ENCODE measurements at places on chromosomes 3 and 15.

DNA sequence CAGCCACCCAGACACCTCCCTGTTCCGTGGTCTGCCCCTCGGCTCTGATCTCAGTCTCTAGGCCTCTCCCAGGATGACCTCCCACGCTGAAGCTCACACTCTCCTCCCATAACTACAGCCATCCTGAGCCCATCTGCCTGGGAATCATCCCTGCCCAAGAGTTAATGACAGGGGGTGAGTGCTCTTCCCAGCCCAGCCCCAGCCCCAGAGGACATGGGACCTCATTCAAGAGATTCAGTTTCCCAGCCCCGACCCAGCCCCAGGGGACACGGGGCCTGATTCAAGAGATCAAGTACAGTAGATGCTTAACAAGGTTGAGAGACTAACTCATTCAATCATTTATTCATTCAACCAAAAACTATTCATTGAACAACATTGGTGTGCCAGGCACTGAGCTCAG, 272.0 kb downstream of the XXYLT1 start:
- DNase-seq: no peak

DNA sequence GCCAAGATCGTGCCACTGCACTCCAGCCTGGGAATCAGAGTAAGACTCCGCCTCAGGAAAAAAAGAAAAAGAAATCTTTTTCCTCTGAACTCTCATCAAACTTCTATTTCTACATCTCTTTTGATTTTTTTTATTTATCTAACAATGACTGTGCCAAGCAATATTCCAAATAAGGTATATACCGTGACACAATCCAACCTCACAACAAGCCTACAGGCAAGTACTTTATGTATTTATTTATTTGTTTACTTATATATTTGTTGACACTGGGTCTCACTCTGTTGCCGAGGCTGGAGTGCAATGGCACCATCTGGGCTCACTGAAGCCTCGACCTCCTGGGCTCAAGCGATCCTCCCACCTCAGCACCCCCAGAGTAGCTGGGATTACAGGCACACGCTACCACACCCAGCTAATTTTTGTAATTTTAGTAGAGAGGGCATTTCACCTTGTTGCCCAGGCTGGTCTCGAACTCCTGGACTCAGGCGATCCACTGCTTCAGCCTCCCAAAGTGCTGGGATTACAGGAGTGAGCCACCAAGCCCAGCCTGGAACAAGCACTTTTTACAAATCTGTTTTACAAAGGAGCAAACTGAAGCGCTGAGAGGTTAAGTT, 94.9 kb upstream of the CHD2 start:
- DNase-seq: no peak

DNA sequence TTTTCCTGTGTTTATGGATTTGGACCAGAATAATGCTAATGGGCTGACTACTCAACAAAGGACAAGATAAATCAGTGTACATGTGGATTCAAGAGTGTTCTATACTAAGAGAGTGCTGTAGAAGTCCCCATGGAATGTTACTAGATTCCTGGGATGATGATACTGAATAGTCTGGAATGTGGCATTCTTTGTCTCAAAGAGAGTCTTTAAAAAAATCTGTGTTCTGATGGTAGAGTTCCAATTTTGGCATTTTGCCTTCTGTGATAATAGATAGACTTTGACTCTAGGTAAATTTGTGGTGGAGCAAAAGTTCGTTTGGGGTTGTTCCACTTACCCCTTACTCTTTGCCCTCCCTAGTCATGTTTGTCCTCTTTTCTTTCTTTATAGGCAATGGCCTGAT, 43.7 kb downstream of the NMD3 start:
- no peak for DNase-seq

GRCh38 chr15:25450163-25450562, 11.3 kb upstream of the UBE3A start:
- no peak for DNase-seq

- no peak for DNase-seq
Measured at GRCh38 chr3:44067431-44067830, 174.3 kb upstream of the TOPAZ1 start.

DNA sequence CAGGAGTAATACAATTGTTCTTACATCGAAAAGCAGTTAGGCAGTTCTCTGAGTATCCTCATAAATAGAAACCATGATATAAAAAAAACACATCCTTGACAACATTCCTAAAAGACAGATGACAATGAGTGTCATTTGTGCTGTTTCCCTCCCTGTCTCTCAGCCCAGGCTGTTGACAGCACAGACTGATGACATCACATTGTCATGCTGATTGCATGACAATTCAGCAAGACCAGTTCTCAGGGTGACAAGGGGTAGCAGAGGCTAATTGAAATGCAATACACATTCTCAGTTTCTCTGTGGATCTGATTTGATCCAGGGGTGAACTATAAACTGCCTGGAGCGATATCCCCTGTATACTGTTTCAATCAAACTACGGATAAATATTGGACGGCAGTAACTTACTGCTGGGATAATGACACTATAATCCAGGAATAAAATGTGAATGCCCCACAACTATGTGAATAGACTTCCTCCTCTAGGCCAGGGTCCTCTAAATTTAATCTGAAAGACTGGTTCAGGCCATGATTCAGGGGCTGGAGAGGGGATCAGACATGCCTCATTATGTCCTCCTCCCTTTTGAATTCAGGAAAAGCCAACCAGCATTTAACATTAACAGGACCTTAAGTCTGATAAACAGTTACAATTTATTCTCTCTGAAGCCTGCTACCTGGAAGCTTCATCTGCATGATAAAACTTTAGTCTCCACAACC, 16.7 kb upstream of the EIF1B start:
- DNase-seq: no peak

- no peak for DNase-seq
Measured at GRCh38 chr3:66423791-66424190, 77.0 kb downstream of the LRIG1 start.

DNA sequence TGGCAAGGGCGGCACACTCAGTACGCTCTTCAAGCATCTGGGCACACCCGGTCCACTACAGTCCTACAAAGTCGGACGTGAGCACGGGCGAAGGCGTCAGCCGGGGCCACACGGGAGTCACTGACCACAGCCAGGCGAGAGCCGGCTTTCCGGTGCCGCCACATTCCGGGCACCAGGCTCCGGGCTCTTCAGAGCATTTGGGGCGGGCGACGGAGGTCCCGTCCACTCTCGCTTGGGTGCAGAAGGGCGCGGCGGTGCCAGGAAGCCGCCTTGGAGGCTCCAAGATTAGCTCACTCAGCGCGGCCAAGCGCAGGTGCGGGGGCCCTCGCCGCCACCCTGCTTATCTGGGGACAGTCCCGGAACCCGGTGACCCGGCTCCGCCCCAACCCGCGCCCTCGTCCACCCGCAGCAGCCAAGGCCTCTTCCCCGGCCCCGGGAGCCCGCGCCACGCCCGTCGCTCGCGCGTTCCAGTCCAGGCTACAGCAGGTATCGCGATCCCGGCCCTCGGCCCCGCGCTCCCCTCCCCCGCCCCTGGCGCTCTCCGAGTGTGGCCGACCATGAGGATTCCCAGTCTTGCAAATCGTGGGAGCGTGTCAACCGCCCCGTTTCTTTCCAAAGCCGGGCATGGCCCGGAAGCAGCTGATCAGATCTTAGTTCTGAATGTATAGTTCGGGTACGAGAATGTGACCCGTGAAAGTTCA, at the start of gene ADPRH:
ADPRH (plus strand) TSS at position 127 of the 701 bp plus-strand sequence. CDS start 2,678 bp downstream, outside the sequence.
- peak; percentile 90 for DNase-seq

- DNase-seq: no peak
Measured at GRCh38 chr3:97409612-97410011, 354.9 kb upstream of the ARL6 start.

DNA sequence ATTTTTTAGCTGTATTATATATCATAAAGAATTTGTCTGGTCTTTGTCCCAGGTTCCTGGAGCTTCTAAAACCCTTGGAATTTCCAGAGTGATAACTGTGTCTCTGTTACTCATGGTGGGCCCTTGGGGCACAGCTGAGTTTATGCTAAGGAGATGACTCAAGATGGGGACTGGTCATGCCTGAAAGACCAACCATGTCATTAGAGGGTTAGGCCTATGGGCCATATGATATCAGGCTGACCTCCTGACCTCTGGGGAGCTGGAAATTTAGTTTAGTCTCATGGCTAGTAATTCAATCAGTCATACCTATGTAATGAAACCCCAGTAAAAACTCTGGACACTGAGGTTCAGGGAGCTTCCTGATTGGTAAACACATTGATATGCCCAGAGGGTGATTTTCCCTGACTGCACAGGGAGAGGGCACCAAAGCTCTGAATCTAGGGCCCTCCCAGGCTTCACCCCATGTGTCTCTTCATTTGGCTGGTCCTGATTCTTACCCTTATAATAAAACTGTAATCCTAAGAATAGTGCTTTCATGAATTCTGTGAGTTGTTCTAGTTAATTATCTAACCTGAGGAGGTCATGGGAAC, 69.6 kb downstream of the EEFSEC start:
- DNase-seq: no peak

DNA sequence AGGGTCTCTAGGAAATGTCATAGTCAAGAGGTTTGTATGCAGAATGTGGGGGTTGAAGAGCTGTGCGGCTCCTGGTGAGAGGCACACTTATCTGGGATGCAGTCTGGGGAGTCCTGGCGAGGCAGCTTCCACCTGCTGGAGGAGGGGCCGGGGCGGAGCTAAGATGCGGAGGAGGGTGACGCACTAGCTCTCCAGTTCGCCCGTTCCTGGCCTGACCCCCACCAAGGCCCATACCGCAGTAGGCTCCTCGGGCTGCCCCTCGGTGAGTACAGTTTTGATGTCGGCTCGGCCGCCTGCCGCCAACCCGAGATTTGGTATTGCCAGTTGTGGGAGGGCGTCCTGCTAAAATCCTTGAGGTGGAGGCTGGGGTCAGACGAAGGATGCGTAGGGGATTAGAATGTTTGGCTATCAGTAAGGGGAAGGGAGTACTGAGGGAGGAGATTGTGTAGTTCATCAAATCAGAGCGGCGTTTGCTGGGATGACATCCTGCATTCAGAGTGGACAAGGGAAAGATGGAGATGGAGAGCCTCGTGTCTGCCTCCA, at the start of gene SCG5:
SCG5 (plus strand) TSS at position 194 of the 543 bp plus-strand sequence. CDS start 1,883 bp downstream, outside the sequence.
- DNase-seq: no peak

- DNase-seq: no peak
Measured at GRCh38 chr3:188397766-188398705, 244.1 kb downstream of the LPP start.

GRCh38 chr3:42732829-42733459, 30.3 kb upstream of the HHATL start:
- DNase-seq: no peak

DNA sequence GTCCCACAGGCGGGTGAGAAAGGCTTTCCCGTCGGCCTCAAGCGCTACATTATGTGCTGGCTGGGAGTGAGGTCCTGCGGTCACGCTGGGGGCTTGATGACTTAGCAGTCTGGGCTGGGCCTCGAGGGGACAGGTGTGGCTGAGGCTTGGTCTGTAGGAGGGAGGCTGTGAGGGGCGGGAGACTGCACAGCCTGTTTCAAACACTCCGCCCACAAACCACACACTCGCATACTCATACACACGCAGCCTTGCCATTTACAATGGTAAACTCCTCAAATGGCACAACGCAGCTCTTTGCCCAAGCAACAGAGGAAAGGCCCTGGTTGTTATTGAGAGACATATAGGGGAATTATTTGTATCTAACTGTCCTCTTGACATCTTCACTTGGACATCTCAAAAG, 32.4 kb upstream of the RASGRF1 start:
- no peak for DNase-seq

GRCh38 chr3:155329513-155330048, 36.1 kb upstream of the STRIT1 start:
- DNase-seq: no peak

- DNase-seq: no peak
Measured at GRCh38 chr3:31013843-31014242, 119.4 kb upstream of the GADL1 start.

DNA sequence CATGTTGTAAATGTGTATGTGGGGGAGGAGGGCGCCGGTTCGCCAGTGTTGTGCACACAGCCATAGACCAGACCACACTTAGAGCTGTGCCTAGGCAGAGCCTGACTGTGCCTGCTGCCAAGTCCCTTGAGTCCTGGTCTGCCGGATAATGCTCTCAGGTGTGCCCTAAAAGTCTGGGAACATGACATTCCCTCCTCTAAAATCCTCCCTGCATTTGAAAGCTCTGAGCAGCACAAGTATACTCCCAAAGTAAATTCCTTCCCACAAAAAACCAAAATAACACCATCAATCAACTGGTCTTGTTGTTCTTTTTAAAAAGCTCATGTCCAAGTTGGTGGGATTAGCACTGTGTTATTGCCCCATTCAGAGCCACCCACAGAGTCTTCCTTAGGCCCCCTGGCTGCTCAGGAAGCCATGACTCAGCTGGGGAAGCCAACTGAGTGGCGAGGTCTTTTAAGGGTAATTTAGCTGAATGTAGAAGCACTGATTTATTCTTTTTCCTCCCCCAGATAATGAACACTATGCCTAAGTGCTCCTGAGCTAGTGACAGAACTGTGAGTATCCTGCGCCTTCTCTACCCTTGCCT, 147.8 kb upstream of the MCTP2 start:
- DNase-seq: no peak

DNA sequence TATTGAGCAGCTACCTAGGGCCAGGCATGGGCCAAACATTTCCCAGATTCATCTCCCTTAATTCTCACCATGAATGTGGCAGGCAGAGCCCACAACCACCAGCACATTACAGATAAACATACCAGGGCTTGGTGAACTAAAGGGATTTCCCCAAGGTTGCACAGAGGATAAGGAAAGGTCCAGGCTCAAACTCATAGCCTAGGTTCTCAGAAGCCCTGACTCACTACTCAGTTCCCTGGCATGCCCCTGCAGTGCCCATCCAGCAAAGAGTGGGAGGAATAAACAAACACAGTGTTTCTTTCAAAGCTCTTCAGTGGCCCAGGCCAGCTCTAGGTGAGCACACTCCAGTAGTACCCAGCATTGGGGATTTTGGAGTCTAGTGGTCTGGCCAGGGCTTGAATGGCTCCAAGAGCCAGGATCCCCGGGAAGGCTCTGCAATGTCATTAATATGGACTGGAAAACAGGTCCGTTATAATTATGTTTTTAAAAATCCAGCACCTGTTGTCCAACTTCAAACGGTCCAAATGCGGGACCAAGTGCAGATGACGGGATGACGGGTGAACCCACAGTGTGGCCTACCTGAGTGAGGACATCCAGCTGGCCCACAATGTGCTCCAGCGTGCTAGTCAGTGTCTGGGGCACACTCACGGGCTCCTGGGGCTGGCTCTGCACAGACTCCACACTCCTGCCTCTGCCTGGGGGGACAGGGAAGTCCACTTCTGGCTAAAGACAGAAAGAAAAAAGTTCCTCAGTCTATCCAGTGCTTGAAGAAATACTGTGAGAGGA, 39.8 kb upstream of the DUSP7 start:
- DNase-seq: no peak

GRCh38 chr3:116873142-116873541, 163.6 kb downstream of the TUSC7 start:
- DNase-seq: no peak

- DNase-seq: no peak
Measured at GRCh38 chr3:66486202-66486601, 14.6 kb downstream of the LRIG1 start.

GRCh38 chr3:140384028-140384771, 293.7 kb upstream of the TRIM42 start:
- DNase-seq: no peak

Data from GM06990 (cell line).